ENCODE measurements at places on chromosomes 7 and 10.

DNA sequence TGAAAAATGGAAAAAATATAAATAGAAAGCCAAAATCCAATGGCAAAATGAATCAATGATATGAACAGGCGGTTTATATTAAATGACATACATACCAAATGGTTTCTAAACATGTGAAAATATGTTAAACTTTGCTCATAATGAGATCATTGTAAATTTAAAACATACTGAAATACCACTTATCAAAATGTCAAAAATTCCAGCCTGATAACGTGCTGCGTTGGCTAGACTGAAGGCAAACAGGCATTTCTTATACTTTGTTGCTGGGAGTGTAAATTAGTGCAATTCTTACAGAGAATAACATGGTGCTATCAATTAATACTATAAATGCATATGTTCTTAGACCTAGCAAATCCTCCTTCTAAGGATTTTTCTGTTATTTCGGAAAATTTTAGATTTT is 225.8 kb upstream of the FAM3C start:
- DNase-seq, result no peak

DNA sequence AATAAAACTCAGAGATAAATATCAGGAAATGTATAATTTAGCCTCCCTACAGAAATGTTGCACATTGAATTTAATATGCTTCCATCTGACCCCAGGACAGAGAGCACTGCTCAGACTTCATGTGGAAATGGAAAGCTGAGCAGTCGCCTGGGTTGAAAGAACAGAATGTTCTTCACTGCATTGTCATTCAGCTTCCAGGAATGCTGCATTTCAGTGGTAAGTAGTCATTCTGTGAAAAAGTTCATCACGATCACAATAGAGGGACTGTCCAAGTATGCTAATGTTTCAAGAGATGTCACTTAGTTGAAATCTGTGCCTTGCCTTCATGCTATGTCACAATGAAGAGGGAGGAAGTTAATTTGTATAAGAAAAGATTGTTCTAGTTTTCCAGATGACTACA is 147.3 kb downstream of the NRCAM start:
- DNase-seq, result no peak

GRCh38 chr10:28769091-28769604 is 91.8 kb downstream of the BAMBI start:
- no peak for DNase-seq

GRCh38 chr7:28217143-28217542 is 36.5 kb upstream of the JAZF1 start:
- no peak for DNase-seq

DNA sequence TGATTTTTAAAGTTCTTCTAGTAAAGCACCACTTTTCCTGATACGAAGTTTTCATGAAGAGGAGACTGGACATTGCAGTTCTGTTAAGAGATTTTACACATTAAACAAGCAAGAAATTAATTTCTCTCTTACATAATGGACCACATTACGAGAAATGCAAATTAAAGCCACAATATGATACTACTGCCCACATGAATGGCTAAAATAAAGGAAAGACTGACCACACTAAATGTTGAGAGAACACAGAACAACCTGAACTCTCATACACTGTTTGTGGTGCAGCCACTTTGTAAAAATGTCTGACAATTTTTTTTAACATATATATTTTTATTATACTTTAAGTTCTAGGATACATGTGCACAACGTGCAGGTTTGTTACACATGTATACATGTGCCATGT is 44.0 kb upstream of the HERPUD2 start:
- DNase-seq, result no peak

DNA sequence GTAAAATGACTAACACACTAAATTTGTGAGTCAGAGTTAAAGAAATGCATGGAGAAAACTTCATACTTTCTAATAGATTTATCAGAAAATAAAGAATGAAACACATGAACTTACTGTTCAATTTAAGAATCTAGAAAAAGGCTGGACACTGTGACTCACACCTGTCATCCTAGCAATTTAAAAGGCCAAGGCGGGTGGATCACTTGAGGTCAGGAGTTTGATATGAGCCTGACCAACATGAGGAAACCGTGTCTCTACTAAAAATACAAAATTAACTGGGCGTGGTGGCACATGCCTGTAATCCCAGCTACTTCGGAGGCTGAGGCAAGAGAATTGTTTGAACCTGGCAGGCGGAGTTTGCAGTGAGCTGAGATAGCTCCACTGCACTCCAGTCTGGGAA is 1106.2 kb upstream of the LRRN3 start:
- DNase-seq, result no peak

- DNase-seq, result no peak
These were observed 167.9 kb upstream of the PRSS1 start for GRCh38 chr7:142581341-142581740.

All from activated CD8-positive, alpha-beta memory T cell treated with anti-CD3 and anti-CD28 coated beads, Interleukin-2, amount 50 U/mL, for 4 hours (primary cell).